ENCODE measurements at places on chromosomes 1 and 21. TPM values are rescaled to one million over a fixed set of nuclear protein-coding genes. Genes with fewer than 3 reads are reported as not detected.
A peak's percentile ranks its signal among the peaks of the same experiment; 100 is the strongest.

DNA sequence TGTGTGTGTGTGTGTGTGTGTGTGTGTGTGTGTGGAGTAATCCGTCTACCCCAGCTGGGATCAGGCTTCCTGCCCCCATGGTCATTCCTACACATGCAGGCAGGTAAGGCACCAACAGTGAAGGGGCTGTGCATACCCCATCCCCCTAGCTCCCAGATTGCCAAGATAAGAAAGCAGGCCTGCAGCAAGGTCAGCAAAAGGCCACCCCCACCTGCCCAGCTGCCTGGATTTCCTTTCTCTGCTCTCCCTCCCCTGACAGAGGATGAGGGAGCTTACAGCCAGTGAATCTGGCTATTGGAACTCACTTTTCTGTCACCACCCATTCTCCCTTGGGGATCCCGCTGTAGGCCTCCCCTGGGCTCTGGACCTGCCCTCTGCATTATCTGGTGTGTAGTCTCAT, 7.9 kb downstream of the ALX3 start:
- DNase-seq: no peak

GRCh38 chr1:38123356-38124135, 77.0 kb upstream of the POU3F1 start:
- no peak for DNase-seq

GRCh38 chr1:28602536-28603439, 10.7 kb downstream of the RAB42 start:
- peak; percentile 60 for DNase-seq

DNA sequence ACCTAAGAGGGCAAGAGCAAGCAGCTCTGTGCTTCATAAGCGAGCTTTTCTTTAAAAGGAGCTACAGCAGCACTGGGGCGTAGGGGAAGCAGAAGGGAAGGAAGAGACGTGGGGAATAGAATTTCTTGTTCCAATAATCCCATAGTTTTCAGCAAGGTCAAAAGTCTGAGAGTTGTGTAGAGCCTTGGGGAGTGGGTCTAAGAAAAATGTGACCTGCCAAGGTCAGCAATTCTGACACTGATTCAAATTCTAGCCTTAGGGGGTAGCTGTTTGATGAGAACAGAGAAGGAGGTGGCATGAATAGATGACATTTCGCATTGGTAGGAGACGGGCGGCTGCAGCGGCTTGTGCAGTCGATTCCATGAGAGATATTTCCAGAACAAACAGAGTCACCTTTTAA, 22.4 kb downstream of the PRRX1 start:
- no peak for DNase-seq

- no peak for DNase-seq
Observed at GRCh38 chr1:116396769-116397168, 23.7 kb downstream of the ATP1A1 start.

GRCh38 chr1:109786531-109787021, 22.9 kb upstream of the EPS8L3 start:
- DNase-seq: no peak

DNA sequence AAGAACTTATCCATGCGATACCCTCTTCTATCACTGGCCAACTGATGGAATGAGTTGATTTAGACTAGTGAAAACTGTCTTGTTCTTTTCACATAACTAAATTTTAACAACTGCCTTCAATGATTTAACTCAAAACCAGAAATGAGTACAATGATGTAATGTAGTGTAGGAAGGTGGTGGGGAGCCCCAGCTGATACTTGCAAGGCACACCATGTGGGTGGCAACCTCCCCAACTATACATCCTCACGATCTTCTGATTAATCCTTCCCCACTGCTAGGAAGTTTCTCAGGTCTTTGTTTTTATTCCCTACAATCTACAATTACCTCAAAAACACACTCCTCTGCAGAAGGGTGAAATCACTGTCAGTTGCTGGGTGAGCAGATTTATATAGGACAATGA, 100.7 kb downstream of the KCTD3 start:
- DNase-seq: no peak

GRCh38 chr1:44467566-44467965, 62.5 kb downstream of the RNF220 start:
- DNase-seq: no peak

Gene TMEM69
- 30.2 TPM for total RNA-seq

Gene KCNT2
- total RNA-seq: 0.09 TPM

Gene PMF1
- 117 TPM for total RNA-seq

Measured in activated CD4-positive, alpha-beta T cell treated with anti-CD3 and anti-CD28 coated beads for 36 hours (primary cell).